Stomach (tissue), 19 donors: ENCODE measurements at places on chromosomes 2 and 18. TPM values are rescaled to one million over a fixed set of nuclear protein-coding genes. Genes with fewer than 3 reads are reported as not detected.

DNA sequence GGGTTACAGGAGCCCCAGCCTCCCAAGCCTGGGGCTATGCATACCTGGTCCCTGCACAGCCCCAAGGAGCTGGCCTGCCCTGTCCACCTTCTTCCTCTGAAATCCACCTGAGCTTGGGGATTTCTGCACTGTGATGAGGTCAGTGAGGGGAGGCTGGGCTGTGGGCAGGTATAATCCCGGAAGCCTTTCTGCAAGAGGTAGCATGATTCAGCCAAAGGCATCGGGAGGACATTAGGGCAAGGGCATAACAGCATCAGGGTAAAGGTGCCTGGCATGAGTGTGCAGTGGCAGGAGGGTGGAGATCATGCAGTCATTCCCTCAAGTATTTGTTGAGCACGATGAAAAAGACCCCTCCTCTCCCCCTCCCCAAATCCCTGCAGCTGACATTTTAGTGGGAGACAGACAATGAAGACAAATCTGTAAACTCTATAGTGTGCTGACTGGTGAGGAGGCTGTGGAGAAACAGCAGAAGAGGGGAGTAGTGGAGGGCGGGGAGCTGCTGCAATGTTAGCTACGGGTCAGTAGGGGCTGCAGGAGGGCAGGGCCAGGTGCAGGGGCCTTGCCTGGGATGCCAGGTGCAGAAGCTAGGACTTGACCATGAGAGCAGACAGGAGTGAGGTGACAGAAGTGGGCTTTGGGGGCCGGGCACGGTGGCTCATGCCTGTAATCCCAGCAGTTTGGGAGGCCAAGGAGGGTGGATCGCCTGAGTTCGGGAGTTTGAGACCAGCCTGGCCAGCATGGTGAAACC is 18.7 kb downstream of the ZFP36L2 start:
- no peak for DNase-seq

GRCh38 chr2:1482253-1482675 is 69.0 kb downstream of the TPO start:
- no peak for DNase-seq

- DNase-seq, result no peak
These were observed 26.3 kb downstream of the FN1 start for GRCh38 chr2:215409331-215410127.

DNA sequence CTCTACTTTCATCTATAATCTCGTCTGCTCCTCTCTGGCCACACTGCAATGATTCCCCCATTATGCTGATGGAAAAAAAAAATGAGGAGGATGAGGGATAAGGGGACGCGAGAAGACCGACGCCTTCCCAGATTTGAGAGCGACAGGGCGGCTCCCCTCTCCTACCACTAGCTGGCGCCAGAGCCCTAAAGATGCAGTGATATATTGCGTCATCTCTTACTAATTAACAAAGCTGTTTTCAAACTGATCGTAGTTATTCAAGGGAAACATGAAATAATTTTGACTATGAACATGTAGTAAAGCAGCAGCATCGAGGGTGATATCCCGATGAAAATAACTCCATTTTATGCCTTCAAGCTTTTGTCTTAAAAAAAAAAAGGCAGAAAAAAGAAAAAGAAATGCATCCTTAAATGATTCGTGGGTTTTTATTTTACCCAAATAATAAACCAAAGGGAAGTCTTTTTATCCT is 48.0 kb upstream of the HNRNPA3 start:
- DNase-seq, result peak; percentile 93

The CFAP65 gene
- total RNA-seq, result 2.6 TPM

DNA sequence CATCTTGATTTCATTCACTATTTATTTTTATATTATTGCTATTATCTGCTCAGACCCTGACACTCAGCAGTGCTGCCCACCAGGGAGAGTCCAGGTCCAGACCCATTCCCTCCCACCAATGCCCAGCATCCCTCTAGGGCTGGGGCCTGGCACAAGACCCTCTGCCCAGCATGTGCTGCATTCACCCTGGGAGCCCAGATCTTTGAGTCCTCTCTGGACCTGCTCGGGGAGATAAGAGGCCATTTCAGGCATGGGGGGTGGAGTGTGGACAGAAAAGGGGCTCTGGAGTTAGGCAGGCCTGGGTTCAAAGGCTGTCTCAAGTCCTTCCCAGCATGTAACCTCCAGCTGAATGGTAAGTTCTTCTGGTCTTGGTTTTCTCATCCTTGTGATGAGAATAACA is 209.6 kb downstream of the CYP26B1 start:
- DNase-seq, result no peak

The DPP4 gene
- total RNA-seq, result 7.6 TPM

- no peak for DNase-seq
These were observed 82.2 kb downstream of the ICOS start for GRCh38 chr2:204018717-204019116.

GRCh38 chr2:69309351-69310110 is 77.5 kb downstream of the GFPT1 start:
- peak; percentile 92 for DNase-seq

DNA sequence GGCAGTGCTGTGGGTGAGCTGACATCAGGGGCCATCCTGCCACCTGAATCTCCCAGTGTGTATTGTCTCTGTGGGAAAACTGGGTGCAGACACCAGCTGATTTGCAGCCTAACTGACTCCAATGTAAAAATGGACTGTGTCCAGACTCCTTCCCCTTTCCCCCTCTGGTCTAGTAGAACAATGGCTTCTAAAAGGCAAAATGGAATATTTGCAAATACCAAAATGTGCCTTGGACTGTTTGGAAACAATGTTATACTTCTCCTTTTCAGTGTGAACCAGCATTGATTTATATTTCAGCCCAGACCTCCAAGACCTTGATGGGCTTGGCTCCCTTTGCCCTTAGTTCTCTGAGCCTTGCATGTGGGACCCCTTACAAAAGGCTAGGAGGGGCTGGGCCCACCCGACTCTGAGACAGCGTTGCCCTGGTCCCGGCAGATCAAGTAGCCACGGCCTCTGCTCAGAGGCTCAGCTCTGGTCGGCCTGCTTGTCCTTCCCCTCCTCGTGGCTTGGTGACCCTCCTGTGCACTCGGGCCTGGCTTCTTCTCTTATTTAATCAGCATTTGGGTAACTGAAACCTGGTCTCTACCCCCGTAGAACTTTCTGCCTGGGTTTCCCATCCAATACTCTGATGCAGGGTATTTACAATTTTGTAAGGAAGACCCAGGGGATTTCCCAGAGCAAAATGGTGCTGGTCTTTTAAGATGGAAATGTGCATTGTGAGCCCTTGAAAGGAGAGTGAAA is 18.0 kb upstream of the ACKR3 start:
- DNase-seq, result no peak
